H9 (cell line): ENCODE measurements at places on chromosomes 4 and X. TPM values are rescaled to one million over a fixed set of nuclear protein-coding genes. Genes with fewer than 3 reads are reported as not detected.

The RPA4 gene
- 0.83 and 1.0 TPM in 2 replicates for total RNA-seq

The GRK4 gene
- 4.3 and 4.8 TPM in 2 replicates for total RNA-seq

The NOX1 gene
- total RNA-seq: not detected in 2 replicates

The FRG2 gene
- total RNA-seq: not detected in 2 replicates

The CSAG3 gene
- total RNA-seq: not detected in 2 replicates

The PRDM8 gene
- total RNA-seq: not detected in 2 replicates

The EGF gene
- 1.1 and 1.5 TPM in 2 replicates for total RNA-seq

The AVPR2 gene
- total RNA-seq: not detected in 2 replicates

The ARMCX2 gene
- 108 TPM in 2 replicates for total RNA-seq

The CXCL8 gene
- total RNA-seq: not detected in 2 replicates

The TACR3 gene
- 0.44 and 0.53 TPM in 2 replicates for total RNA-seq

The RHOXF2 gene
- total RNA-seq: not detected in 2 replicates

DNA sequence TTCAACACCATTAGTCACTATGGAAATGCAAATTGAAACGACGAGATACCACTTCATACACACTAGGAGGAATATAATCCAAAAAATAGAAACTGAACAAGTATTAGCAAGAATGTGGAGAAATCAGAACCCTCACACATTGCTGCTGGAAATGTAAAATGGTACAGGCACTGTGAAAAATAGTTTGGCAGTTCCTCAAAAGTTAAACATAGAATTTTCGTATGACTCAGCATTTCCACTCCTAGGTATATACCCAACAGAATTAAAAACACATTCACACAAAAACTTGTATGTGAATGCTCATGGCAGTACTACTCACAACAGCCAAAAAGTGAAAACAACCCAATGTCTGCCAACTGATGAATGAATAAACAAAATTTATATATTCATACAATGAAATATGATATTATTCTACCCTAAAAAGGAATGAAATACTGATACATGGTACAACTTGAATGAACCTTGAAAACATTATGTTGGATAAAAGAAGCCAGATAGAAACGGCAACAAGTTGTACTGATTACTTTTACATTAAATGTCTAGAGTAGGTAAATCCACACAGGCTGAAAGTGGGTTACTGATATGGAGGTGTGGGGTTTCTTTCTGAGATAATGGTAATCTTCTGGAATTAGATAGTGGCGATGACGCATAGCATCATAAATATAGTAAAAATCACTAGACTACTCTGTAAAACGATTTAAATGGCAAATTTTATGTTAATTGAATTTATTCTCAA lies 22.3 kb downstream of the TEC start:
- no peak for DNase-seq

DNA sequence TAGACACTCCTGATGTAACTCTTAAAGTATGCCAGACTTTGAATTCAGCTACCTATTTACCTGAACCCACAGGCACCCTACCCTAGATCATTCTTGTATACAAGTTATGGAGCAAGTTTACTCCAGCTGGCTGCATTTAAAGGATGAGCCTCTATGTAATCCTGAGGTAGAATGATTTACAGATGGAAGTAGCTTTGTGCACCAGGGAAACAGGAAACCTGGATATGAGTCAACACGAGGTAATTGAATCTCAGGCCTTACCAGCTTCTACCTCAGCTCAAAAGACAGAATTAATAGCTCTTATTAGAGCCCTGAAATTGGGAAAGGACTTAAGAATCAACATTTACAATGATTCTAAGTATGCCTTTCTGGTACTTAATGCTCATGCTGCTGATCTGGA lies 119.8 kb downstream of the AGTR2 start:
- DNase-seq: no peak

- no peak for DNase-seq
These were observed 671.6 kb upstream of the BOD1L1 start for GRCh38 chr4:14299166-14299565.

- DNase-seq: no peak
These were observed 208.7 kb upstream of the FTHL17 start for GRCh38 chrX:31280580-31280979.

- DNase-seq: no peak
These were observed 9.4 kb downstream of the FHIP1A start for GRCh38 chr4:151418385-151418784.

GRCh38 chr4:30718641-30719453 lies 1.3 kb upstream of the PCDH7 start:
- no peak for DNase-seq

DNA sequence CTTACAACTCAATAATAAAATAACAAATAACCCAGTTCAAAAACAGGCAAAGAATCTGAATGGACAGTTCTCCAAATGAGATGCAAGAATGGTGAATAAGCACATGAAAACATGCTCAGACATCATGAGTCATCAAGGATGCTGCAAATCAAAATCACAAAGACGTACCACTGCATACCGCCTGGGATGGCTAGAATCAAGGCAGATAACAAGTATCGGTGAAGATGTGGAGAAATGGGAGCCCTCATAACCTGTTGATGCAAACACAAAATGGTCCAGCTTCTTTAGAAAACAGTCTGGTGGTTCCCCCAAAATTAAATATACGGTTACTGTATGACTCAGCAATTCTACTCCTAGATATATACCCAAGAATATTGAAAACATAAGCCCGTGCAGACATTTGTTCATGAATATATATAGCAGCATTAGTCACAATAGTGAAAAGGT lies 32.5 kb downstream of the AKAP4 start:
- no peak for DNase-seq

DNA sequence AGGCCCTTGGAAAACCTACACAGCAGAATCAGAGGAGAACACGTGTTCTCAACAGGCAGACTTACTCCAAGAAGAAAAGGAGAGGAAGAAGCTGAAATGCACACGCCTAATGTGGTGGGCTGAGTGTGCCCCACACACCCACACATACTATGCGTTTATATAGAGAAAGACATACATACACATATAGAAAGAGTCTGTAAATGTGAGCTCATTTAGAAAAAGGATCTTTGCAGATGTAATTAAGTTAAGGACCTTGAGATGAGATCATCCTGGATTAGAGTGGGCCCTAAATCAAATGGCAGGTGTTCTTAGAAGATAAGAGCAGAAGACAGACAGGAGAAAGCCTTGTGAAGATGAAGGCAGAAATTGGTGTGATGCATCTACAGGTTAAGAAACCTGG lies 87.2 kb upstream of the KLF3 start:
- DNase-seq: no peak

DNA sequence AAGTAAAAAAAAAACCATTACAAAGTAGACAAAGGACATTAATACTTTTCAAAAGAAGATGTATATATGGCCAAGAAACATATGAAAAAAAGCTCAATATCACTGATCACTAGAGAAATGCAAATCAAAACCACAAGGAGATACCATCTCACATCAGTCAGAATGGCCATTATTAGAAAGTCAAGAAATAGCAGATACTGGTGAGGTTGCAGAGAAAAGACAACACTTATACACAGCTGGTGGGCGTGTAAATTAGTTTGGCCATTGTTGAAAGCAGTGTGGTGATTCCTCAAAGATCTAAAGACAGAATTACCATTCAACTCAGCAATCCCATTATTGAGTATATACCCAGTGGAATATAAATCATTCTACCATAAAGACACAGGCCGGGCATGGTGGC lies 39.3 kb downstream of the TASL start:
- DNase-seq: no peak

GRCh38 chr4:115159141-115159540 lies 45.7 kb upstream of the NDST4 start:
- DNase-seq: no peak

DNA sequence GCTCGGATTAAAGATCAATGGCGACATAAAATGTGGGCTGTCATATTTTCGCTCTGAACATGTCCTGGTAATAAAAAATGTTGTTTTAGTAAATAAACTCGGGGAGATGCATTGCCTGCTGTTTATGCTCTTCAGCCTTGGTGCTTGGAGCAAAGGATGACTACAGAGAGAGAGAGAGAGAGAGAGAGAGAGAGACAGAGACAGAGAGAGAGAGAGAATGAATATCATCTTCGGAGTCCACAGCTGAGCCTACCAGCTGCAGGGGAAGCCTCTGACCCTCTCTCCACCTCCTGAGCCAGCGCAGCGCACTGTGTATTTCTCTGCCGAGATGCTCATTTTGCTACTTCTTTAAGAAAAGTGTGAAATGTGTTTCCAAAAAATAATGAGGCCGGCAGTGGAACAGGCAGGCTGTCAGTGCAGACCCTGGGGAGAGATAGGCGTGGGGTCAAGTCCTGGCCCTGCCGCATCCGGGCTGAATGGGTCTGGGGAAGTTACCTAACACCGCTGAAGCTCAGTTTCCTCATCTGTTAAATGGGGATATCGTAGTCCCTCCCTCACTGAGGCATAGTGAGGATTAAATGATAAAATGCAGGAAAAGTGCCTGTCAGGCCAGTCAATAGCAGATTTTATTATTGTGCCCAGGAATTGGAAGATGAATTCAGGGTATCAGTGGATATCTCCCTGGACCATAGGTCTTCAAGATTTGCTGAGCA lies 58.5 kb upstream of the LGI2 start:
- DNase-seq: no peak

DNA sequence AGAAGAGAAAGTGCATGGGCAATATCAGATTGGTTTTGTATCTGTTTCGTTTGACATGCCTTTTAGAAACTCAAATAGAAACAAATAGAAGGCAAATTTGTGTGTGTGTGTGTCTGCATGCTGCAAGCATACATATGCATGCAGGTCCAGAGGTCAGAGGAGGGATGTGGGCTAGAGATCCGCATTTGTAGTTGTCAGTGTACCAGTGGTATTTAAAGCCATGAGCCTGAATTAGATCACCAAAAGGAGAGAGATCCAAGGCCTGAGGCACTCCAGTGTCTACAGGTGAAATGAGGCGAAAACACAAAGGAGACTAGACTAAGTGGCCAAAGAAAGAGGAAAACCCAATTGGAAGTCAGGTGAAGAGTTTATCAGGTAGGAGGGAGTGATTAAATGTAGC lies 106.7 kb downstream of the CORIN start:
- DNase-seq: no peak

DNA sequence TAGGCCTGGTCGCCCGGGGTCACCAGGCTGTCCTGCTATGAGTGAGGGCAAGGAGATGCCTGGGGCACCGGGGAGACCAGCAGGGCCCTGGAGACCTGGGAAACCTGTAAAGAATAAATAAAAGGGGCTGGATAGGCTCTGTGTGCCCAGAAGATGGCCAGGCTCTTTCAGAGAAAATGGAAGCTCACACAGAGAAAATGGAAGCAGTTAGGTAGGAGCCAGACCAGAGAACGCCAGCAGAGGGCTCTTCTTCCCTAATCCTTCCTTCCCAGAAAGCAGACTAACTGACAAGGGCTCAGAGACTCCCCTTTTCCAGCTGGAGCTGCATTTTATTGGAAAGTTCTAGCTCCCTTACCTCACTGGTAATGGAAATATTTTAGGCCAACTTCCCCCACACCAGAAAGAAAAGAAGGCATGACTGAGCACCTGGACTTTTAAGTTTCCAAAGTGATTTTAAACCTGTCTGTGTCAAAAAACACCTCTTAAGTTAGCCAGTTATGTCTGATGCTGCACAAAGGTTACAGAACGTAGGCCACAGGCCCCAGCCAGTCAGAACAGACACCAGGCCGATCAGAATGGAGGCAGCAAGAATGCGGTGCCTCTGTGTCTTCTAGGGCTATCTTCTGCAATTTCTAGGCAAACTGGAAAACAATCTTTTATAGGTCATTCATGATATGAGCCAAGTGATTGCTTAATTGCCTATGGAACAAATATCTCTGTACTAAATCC lies 74.0 kb downstream of the ATG4A start:
- peak; percentile 63 for DNase-seq

DNA sequence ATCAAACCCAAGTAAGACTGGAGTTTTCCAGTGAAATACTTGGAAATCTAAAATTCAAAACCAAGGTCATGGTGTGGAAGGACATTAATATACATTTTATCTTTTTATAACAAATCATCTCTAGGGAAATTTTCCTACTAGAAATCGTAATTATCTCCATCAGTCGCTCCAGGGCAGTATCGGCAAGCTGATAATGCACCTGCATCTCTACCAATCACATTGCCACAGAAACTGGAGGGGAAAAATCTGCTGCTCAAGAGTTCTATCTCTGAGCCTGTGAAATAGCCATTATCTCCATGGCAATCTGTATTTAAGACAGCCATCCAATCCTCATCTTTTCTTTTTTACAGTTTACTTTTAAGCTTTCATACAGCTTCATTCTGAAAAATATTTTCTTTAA lies 538.3 kb upstream of the GALNT7 start:
- no peak for DNase-seq

DNA sequence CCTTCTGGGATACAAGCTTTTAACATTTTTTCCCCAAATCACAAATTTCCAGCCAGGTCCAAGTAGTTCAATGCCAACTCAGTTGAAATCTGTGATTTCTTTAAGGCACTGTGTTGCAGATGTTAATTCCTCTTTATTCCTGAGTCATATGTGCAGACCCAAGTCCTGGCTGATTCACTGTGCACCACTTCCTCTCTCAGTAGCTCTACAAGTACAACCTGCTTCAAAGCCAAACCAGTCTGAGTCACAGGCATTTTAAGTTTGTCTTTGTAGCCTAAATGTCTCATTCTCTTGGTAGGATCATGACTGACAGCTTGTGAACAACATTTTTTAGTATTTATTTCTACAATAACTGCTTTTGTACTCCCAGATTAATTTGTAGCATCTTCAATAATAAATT lies 165.6 kb upstream of the S100G start:
- DNase-seq: no peak

- no peak for DNase-seq
These were observed 222.6 kb downstream of the SPIN4 start for GRCh38 chrX:63128509-63128908.

DNA sequence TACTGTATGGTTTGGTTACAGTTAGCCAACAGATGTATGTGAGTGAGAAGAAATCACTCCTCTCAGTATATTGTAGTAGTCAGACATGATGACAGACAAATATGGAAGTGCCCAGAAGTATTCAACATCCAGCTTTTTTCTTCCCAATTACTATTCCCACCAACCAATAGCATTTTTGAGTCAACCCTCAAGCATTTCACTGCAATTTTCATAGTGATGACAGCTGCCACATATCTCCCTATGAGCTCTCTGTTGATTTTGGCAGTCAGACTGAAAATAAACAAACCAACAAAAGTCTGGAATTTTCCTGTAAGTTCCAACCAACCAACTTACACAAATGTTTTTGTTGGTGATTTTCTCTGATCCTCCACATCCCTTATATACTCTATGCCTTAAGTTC lies 8.2 kb upstream of the TRAM1L1 start:
- DNase-seq: no peak

GRCh38 chr4:137640156-137640837 lies 108.0 kb upstream of the PCDH18 start:
- no peak for DNase-seq

- no peak for DNase-seq
These were observed 370.5 kb upstream of the ANXA10 start for GRCh38 chr4:167721617-167722486.
